ENCODE measurements at places on chromosomes 4 and X.

- DNase-seq: no peak
Observed at GRCh38 chr4:15327311-15328298, 100.2 kb upstream of the C1QTNF7 start.

DNA sequence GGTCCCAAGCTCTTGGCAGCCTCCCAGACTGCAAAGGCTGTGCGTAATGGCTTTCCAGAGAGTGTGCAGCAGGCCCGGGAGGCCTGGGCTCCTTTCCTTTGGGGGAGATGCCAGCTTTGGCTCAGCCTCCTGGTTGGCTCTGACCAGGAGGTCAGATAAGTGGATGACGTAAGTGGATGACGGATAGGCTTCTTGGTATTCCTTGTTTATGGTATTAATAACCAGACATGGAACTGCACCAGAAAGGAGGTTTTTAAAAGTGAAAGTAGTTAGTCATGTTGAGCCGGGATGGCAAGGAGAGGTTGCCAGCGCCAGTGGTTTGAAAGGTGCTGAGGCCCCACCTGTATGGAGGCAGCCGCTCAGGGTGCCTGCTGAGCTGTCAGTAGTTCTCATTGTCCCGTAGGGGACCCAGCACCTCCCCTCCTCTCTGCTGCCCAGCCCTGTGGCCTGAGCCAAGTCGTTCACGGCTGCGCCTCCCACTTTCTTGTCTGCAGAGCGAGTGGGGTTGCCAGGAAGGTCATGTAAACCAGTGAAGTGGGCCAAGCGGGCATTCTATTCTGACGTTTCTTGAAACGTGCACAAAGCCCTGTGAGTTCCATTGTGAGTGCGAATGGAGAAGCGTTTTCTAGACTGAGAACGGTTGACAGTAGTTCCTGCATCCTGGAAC is 28.7 kb upstream of the STOX2 start:
- DNase-seq: no peak

- no peak for DNase-seq
Observed at GRCh38 chr4:52957835-52958631, 95.9 kb downstream of the RASL11B start.

- DNase-seq: no peak
Observed at GRCh38 chr4:141668200-141668910, 32.0 kb downstream of the IL15 start.

GRCh38 chrX:17038277-17038676 is 91.8 kb downstream of the REPS2 start:
- no peak for DNase-seq

DNA sequence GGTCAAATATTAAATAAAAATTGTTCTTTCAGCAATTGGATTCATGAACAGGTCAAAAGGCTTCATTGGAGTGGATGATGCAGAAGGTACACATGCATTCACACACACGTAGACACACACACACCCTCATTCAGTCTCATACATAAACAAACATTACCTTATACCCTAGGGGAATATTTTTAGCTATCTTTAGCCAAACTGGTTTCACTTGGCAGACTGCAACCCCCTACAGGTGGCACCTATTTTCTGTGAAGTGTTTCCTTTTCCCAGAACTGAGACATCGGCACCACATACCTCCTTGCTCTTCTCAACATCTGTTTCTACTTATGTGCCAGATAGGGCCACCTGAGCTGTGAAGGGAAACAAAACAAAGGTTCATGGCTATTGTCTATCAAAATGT is 18.5 kb upstream of the KDR start:
- DNase-seq: no peak

GRCh38 chr4:30904588-30904987 is 184.4 kb downstream of the PCDH7 start:
- DNase-seq: no peak

DNA sequence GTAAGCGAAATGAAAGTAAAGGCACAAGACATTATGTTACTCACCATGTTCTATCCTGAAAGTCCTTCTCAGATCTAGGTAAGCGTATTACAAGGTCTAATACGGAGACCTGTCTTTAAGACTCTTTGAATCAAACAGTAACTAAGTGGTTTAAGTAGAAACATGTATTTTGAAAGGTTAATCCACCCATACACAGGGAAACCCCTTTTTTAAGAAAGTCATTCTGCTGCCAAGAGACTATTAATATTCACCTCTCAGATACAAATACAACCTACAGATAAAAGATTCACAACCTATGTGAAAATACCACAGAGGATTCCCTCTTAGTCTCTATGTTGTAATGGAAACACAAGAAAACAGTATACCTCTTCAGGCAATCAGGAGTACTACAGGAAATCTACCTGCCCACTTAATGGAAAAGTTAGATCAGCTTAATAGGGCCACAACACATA is 63.2 kb upstream of the TNIP3 start:
- DNase-seq: no peak

GRCh38 chrX:30593440-30594200 is 16.1 kb upstream of the TASL start:
- DNase-seq: no peak
